NCI-H2171 treated with DMSO at 0.1 percent for 48 hours (cell line): ENCODE measurements at places on chromosomes 16 and 17.

- peak; percentile 87 for DNase-seq
Measured at GRCh38 chr17:21551081-21551881, 141.0 kb upstream of the KCNJ18 start.

GRCh38 chr16:19559242-19559910, 3.9 kb downstream of the VPS35L start:
- DNase-seq: peak; percentile 64

DNA sequence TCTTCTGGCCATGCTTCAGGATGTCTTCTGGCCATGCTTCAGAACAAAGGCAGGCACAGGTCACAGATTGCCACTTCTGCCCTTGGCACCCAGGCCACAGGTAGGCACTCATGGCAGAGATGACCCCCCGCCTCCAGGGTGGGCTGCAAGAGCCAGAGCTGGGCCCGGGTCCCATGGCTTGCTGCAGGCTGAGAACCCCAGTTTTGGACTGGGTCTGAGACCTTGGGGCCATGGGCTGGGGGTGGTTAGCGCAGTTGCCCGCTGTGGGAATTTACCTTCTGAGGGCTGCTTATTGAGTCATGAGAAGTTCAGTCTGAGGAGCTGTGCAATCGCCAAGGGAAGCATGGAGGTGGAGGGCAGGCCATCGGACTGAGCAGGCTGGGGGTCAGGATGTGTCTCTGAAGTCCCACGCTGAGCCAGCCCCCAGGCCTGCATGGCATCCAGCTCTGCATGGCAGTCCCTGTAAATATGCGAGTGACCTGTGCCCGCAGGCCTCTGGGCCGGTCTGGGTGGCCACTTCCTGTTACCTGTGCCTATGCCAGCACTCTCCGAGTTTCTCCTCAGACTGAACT, 1.7 kb downstream of the ANKRD13B start:
- DNase-seq: no peak

GRCh38 chr17:21035406-21035805, 7.4 kb downstream of the USP22 start:
- DNase-seq: no peak
